ENCODE measurements at places on chromosomes 11 and 22.

GRCh38 chr11:1226986-1227550 lies 4.2 kb downstream of the MUC5B start:
- DNase-seq = peak; percentile 86

- DNase-seq = peak; percentile 55
These were observed 336.0 kb downstream of the CADM1 start for GRCh38 chr11:115168229-115168671.

- DNase-seq = no peak
These were observed 788.7 kb upstream of the CHORDC1 start for GRCh38 chr11:91011503-91011902.

DNA sequence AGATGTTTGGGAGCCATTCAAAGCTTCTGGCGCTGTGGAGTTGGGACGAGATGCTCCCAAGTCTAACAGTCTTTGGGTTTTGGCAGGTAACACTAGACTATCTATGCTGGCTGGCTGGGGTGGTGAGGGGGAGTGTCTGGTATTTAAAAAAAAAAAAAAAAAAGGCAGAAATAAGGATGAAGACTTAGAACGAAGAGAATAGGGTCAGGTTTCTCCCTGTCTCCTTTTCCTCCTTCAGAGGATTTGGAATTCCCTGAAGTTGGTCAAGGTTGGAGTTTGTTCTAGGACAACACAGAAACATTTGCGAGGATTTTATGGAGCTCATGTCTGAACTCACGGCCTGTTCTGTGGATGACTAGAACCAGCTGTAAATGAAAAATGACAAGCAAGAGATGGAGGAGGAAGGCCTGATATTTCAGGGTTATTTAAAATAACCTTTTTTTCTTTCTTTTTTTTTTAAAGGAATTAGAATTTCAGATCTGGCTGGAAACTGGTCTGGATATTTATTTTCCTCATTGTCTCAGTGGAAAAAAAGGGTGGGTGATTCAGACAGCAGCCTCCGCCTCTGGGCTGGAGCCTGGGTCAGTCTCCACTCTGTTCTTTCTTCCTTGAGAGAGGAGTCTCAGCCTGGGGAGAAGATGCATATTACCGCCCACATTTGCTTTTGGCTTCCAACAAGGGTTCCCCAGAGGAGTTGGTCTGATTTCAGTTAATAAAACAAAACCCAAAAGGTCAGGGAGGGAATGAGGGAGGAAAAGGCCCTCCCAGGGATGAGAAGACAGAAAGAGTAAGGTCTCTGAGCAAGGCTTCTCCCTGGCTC lies 80.1 kb downstream of the USP35 start:
- no peak for DNase-seq

Data from mesenteric fat pad (tissue), 1 donor.